ENCODE measurements at places on chromosomes 6 and 20.

DNA sequence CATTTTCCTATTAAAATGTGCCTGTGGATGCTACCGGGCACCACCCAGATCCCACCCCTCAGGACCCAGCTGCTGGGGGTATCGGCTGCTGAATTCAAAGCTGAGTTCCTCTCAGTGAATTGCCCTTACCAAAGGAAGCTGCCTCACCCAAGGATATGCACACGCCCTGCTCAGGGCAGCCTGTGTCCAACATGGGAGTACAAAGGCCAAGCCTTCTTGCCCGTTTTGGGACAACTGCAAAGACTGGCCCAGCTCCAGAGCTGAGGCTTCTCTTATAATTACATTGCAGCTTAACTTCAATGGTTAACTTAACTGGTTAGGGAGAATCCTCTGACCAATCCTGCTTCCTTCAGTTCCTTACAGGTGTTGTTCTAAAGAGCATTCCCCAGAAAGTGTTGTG is 19.8 kb upstream of the FANCE start:
- DNase-seq: no peak

GRCh38 chr6:12528581-12529363 is 187.8 kb upstream of the PHACTR1 start:
- no peak for DNase-seq

DNA sequence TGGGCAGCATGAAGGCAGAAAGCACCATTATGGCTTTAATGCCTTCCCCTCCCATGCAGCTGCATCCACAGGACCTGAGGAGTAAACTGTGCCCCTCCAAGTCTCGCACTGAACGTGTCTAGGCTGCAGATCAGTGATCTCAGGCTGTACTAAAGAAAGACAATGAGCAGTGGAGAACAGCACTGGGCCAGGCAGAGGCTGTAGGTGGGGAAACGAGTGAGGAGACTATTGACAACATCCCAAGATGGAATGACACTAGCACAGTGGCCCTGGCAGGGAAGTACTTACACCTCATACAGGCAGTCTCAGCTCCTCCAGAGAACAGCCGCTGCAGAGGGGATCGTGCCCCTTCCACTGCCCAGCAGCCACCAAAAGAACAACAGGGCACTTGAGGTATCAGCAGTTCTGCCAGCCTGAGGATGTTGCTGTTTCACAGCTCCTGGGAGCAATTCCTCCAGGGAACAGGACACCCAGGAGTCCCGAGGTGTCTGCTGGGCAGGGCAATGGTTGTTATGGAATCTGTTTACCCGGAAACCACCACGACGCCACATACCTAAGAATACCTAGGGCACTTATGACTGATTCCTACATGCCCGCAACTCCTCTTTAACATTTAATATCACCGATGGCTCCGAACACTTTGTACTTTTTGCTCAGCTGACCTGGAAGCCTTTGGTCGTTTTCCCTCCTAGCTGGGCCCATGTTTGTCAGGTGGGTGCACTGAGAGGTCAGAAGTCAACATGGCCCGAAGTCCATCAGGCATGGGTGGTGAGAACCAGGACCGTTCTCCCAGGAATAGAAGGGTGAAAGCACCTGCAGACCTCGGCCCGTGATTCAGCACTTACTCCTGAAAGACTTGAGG is 79.1 kb downstream of the SLC22A23 start:
- DNase-seq: no peak

DNA sequence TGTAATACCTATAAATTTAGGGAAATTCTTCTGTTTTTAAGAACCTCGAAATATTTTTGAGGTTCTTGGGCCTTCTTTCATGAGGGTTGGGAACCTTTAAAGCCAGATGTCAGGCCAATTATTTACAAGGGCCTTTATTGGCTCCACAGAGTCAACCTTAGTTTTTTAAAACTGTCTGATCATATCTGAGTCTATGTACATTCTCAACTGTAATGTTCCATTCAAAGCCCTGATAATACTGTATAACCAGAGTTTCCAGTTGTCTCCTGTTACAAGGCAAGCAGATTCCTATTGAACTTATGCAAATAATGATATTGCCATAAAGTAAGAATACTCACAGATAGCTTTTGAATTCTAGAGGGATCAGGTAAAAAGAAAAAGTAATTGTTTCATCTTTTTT is 545.5 kb downstream of the EPM2A start:
- DNase-seq: no peak

- DNase-seq: no peak
These were observed 236.8 kb upstream of the FKBP1C start for GRCh38 chr6:62974452-62974851.

GRCh38 chr6:167787896-167788562 is 38.7 kb upstream of the AFDN start:
- no peak for DNase-seq

DNA sequence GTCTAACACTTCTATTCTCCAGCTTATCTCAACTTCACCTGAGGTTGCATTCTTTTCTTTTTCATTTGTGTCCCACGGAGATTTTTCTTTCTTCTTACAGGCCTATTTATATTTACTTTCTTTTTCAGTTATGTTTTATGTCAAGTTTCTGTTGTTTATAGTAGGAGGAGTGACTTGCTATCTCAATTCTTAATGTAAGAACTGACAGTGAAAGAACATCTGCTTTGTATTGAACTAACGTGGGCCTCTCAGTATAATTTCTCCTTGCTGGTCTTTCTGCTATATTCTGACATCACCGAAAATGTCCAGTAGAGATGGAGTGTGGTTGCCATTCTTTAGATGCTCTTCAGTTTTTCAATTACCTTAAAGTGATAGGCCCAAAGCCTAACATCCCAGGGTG is 521.7 kb downstream of the EPM2A start:
- no peak for DNase-seq
